ENCODE measurements at places on chromosomes 1 and 21.
A peak's percentile ranks its signal among the peaks of the same experiment; 100 is the strongest.

- no peak for DNase-seq
Observed at GRCh38 chr1:38025233-38025632, 12.7 kb downstream of the UTP11 start.

DNA sequence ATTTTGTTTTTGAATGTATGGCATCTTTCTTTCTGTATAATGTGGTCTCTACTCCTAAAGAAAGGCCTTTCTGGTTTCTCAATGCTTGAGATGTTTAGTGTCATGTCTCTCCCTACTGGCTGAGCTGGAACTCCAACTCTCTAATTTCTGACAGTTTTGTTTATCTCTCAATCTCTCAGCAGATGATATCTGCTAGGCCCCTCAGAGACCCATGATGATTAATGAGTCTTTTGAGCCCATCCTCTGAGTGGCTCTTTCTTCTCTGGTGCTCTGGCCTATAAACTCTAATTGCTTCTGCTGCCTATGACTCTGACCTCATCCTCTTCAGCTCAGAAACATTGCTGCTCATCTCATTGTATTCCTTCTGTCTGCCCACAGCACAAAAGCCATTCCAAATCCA is 46.6 kb downstream of the CRB1 start:
- no peak for DNase-seq

- DNase-seq, result no peak
Observed at GRCh38 chr1:192973202-192973601, 86.0 kb downstream of the UCHL5 start.

GRCh38 chr1:30446508-30446907 is 276.9 kb downstream of the MATN1 start:
- DNase-seq, result no peak

DNA sequence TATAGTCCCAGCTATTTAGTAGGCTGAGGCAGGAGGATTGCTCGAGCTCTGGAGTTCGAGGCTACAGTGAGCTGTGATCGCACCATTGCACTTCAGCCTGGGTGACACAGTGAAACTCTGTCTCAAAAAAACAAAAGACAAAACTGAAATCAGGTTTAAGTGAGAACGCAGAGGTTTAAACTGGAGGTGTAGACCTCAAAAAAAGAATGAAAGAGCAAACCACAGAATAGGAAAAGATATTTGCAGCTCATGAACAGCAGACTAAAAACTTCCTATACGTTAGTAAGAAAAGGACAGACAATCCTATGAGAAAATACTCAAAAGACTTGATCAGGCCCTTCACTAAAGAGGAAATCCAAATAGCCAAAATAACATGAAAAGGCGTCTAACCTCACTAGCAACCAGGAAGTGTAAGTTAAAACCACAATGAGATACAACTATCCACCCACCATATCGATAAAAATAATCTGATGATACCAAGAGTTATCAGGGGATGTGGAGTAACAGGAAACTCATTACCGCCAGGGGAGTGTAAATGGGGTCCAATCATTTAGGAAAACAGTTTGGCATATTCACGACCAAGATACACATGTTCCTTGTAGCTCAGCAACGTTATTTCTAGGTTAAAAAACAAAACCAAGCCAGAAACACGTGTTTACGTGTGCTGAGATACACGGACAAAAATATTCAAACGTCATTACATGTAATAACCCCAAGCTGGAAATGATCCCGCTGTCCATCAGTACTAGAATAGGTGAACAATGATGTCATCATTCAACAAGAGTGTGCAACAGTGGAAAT is 9.8 kb downstream of the TNFRSF9 start:
- peak; percentile 56 for DNase-seq

- DNase-seq, result no peak
Observed at GRCh38 chr1:4664095-4664494, 9.7 kb downstream of the AJAP1 start.

DNA sequence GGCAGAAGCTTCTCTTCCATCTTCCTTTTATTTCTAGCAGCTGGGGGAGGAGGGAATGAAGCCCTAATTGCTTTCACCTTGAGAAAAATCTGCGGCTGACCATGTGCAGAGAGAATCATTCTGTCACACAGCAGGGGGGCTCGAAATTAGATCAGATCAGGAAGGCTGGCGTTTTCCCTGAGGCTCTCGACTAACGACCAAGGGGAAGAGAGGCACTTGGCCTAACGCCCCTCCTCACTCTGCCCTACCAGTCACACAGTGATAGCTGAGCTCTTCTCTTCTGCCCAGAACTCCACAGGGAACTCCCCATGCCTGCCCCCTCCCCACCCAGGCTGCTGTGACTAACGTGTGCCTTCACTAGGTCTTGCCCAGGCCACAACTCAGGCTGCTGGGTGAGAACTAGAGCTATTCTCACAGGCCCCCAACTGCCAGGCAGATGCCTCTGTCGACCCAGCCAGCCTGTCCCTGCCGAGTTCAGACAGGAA is 26.5 kb upstream of the KHDRBS1 start:
- DNase-seq, result no peak

GRCh38 chr1:32071758-32072621 is 749 bp upstream of the TMEM39B start:
- DNase-seq, result no peak

DNA sequence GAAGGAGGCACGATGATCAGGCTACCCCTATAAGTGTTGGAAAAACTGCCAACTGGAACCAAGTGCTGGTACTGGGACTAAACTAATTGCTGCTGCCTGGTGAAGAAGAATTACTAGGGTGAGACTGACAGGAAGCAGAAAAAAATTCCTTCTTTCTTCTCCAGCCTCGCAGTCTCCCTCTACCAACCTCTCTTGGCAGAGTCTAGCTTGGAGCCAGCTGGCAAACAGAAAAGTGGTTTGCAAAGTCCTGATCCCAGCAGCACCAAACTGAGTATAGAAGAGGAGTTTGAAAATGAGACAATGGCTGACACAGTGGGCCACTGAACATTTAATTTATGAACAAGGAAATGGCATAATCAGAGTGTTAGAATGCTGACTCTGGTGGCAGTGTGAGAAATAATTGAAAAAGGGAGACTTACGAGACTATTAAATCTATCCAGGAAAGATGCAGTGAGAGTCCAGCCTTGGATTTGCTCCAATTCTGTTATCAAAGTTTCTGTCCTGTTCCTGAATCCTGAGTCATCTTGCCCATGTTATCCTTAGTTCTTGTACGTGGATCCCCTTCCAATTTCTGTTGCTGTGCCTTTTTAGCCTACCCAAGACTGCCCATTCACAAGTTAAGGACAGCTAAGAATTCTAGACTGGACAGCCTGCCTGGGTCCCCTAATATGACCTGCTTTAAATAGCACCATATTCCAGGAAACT is 23.7 kb upstream of the DISP1 start:
- no peak for DNase-seq

DNA sequence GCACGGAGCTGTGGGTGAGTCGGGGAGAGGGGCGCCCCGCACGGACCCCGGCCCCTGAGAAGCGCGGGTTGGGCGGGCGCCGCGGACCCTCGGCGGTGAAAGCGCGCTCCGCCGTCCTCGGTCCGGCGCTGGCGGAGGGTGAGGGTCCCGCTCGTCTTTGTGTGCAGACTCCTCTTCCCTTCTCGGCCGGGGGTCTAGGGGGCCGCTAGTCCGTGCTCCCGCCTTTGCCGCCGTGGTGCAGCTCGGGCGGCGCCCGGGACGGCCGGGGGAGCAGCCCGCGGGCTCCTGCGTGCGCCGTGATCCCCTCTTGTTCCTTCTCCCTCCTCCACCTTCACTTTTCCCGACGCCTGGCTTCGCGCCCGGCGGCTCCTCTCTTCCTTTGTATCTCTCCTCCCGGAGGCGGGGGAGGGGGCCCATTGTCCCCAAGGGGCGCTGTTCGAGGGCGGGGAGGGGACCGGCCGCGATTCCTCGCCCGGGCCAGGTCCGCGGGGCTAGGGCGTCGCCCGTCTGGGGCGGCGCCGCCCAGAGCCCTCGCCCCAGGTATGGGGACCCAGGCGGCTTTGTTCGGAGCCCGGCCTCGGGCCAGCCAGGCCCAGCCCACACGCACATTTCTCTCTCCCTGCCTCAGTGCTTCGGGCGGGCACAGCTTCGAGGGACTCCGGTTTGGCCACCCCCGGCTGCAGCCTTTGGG is 519 bp downstream of the FNBP1L start:
- DNase-seq, result peak; percentile 14

All from activated CD4-positive, alpha-beta T cell treated with anti-CD3 and anti-CD28 coated beads, Interleukin-2, amount 50 U/mL, for 48 hours (primary cell).